ENCODE measurements at places on chromosomes 5 and 9. TPM values are rescaled to one million over a fixed set of nuclear protein-coding genes. Genes with fewer than 3 reads are reported as not detected.

The WNK2 gene
- total RNA-seq = not detected

The BRD3OS gene
- 26.0 TPM for total RNA-seq

The TEK gene
- total RNA-seq = 14.2 TPM

The LURAP1L gene
- total RNA-seq = 26.5 TPM

The SUSD3 gene
- 8.6 TPM for total RNA-seq

The ARID3C gene
- 0.35 TPM for total RNA-seq

The CD274 gene
- total RNA-seq = 4.4 TPM

The TOR2A gene
- 19.6 TPM for total RNA-seq

The PHYHD1 gene
- 18.6 TPM for total RNA-seq

The MARCHF6 gene
- total RNA-seq = 27.7 TPM

The OR1J2 gene
- not detected for total RNA-seq

The SLC9A3 gene
- total RNA-seq = 3.2 TPM

The RASEF gene
- not detected for total RNA-seq

The IFNA13 gene
- total RNA-seq = not detected

The MTX3 gene
- 8.8 TPM for total RNA-seq

The FOXE1 gene
- total RNA-seq = not detected

The PCDHA11 gene
- total RNA-seq = not detected

The SPEF2 gene
- 1.8 TPM for total RNA-seq

The CNOT8 gene
- total RNA-seq = 59.7 TPM

The F2RL2 gene
- 12.0 TPM for total RNA-seq

The SLC36A3 gene
- not detected for total RNA-seq

The LMX1B gene
- not detected for total RNA-seq

The NMUR2 gene
- not detected for total RNA-seq

The SLCO6A1 gene
- total RNA-seq = not detected

The DOCK2 gene
- total RNA-seq = 0.23 TPM

The CDK9 gene
- 46.1 TPM for total RNA-seq

The PIP5K1B gene
- not detected for total RNA-seq

The C9orf153 gene
- not detected for total RNA-seq

The COL27A1 gene
- total RNA-seq = 8.8 TPM

The TRIP13 gene
- 2.0 TPM for total RNA-seq

The MARCOL gene
- total RNA-seq = not detected

The FAM120A gene
- 59.2 TPM for total RNA-seq

The FAM153A gene
- total RNA-seq = not detected

The RNF208 gene
- not detected for total RNA-seq

The ZNF618 gene
- total RNA-seq = 5.0 TPM

The WDR38 gene
- total RNA-seq = not detected

The GLRX gene
- 35.0 TPM for total RNA-seq

The PAIP2 gene
- total RNA-seq = 69.2 TPM

The SOHLH1 gene
- total RNA-seq = not detected

The PNPLA7 gene
- 0.23 TPM for total RNA-seq

The SEMA4D gene
- 0.23 TPM for total RNA-seq

The SPINK6 gene
- not detected for total RNA-seq

The SPZ1 gene
- total RNA-seq = not detected

The GRM6 gene
- total RNA-seq = not detected

The MIER3 gene
- 28.9 TPM for total RNA-seq

The STPG3 gene
- not detected for total RNA-seq

The TSLP gene
- 0.47 TPM for total RNA-seq

The MYOT gene
- not detected for total RNA-seq

The DEPDC1B gene
- 2.2 TPM for total RNA-seq

The F12 gene
- 2.2 TPM for total RNA-seq

The ASPN gene
- 27.6 TPM for total RNA-seq

The NXNL2 gene
- 1.1 TPM for total RNA-seq

The ZNF366 gene
- total RNA-seq = not detected

The ACTBL2 gene
- total RNA-seq = not detected

The PCDHA2 gene
- not detected for total RNA-seq

The TAF11L10 gene
- total RNA-seq = not detected

The IFNK gene
- not detected for total RNA-seq

Measured in pericardium fibroblast (primary cell).